ENCODE measurements at places on chromosomes 1 and 21. TPM values are rescaled to one million over a fixed set of nuclear protein-coding genes. Genes with fewer than 3 reads are reported as not detected.
A peak's percentile ranks its signal among the peaks of the same experiment; 100 is the strongest.

- DNase-seq = no peak
These were observed 27.1 kb downstream of the RNF115 start for GRCh38 chr1:145796753-145797152.

DNA sequence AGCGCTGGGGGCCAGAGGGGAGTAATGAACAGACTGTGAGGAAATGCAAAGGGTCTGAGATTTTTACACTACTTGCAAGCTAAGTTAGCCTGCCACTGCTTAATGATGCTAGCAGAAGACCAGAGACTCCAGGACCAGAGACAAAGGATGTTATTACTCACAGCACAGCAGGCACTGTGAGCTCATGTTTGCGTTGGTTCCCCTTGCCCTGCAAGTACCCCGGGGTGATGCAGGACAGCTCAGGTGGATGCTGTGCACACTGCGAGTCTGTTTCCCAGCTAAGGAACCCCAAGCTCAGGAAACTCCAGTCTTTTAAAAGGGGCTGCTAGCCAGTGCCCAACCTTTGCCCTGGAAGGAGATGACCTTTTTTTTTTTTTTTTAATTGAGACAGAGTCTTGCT is 1.2 kb downstream of the FHAD1 start:
- no peak for DNase-seq

- no peak for DNase-seq
These were observed 193.2 kb downstream of the LHX8 start for GRCh38 chr1:75327395-75327794.

GRCh38 chr1:15624133-15624714 is 7.0 kb downstream of the DDI2 start:
- no peak for DNase-seq

- DNase-seq = peak; percentile 36
These were observed 12.0 kb upstream of the ADORA3 start for GRCh38 chr1:111515291-111516004.

- DNase-seq = no peak
These were observed 1603.7 kb downstream of the PLA2G4A start for GRCh38 chr1:188432427-188432826.

DNA sequence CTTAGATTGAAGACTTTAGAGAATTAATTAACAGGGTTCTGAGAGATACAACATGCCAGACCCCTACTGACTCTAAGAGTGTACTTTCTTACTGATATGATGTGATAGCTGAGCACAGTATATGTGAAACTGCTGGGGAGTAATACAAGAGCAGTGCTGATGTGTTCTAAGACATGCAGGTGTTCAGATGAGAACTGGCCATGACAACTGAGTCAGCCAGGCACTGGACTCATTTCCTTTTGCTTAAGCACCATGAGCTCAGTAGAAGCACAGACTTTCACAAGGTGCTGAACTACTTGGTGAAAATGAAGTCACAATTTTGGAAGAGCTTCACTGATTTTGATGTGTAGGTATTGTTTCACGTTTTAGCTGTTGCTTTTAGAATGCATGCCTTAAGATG is 15.9 kb upstream of the POGZ start:
- no peak for DNase-seq

DNA sequence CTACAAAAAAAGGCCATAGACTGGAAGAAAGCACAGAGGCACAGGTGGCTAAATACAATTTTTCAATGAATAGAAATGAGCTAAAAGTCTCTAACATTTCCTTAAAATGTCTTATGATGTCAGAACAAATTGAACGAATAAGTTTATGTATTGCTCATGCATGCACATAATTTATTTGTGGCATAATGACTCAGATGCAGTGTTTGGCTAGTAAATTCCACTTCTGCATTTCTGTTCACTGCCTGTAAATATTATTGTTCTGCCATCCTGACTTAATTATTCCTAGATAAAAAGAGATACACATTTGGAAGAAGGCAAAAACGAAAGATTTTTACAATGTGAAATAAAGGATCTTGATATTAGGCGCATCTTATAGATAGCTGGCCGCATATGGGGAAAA is 26.6 kb upstream of the EXO1 start:
- no peak for DNase-seq

The GPR157 gene
- 1.2 TPM for total RNA-seq

The SIM2 gene
- not detected for total RNA-seq

The TSACC gene
- 0.76 TPM for total RNA-seq

The SPATA45 gene
- not detected for total RNA-seq

Data from activated CD8-positive, alpha-beta T cell treated with anti-CD3 and anti-CD28 coated beads, Interleukin-2, amount 10 ng/mL, durations not matched to agents 7 days and 5 days (primary cell).